Adipocyte (in vitro differentiated cells): ENCODE measurements at places on chromosomes 16 and 17.

DNA sequence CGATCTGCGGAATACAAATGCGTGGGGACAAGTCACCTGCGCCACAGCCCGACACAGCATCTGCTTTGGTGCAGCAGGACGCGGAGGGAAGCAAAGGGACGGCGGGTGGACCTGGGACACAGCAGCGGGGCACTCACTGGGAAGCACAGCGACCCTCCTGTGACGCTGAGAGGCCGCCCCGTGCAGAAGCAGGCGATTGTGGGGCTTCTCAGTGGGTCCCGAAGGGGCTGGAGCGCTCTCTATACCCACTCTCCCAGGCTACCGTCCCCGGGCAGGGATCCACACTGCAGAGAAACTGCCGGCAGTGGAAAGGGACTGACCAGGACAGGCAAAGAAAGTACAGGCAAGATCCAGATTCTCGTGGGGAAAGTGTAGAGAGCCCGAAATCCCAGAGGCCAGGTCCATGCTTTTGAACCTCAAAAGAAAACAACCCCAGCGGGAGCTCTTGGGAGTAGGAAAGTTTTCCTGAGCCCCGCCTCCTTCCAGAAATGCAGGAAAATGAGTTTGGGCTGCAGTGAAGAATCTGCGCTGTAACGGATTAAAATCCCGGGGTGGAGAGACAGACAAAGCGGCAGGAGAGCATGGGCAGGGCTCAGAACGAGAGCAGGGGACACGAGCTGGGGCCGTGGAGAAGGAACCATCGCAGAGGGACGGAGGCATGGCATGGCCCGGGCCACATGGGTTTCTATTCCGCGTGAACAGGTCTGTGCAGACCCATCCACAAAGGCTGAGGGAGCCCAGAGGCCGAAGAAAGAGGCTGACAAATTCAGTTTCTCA is 12.7 kb downstream of the COX4I1 start:
- DNase-seq = peak; percentile 4

DNA sequence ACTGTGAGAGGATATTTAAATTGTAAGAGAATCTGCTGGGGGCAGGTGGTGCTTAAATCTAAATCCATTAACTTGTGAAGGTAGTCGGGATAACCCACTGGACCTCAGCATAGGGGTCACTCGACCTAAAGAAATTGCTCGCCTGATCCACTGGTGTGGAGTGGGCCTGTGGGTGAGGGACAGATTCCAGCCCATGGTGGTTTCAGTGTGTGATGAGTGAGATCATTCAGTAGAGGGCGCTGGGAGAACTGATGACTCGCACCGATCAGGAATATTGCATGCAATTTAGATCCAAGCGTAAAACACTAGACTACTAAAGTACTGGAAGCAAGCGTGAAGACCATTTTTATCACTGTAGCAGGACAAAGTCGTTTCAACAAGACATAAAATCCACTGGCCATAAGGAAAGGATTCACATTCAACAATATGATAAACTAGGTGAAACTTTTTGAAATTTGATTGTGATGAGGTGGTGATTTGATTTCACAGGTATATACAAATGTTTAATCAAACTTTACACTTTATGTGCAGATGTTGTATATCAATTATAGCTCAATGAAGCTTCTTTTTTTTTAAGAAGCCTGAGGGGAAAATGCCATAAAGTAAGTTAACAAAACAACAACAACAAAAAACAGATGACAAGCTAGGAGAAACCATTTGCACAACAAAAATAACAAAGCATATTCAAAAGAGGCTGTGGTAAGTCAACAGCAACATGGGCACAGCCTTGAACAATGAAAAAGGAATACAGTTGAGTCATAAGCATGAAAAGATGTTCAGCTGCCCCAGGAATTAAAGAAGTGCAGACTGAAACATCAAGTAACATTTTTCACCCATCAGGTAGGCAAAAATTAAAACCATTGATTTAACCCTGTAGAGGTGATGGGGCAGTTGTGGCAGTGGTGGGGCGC is 7.5 kb upstream of the TMEM170A start:
- DNase-seq = peak; percentile 91

DNA sequence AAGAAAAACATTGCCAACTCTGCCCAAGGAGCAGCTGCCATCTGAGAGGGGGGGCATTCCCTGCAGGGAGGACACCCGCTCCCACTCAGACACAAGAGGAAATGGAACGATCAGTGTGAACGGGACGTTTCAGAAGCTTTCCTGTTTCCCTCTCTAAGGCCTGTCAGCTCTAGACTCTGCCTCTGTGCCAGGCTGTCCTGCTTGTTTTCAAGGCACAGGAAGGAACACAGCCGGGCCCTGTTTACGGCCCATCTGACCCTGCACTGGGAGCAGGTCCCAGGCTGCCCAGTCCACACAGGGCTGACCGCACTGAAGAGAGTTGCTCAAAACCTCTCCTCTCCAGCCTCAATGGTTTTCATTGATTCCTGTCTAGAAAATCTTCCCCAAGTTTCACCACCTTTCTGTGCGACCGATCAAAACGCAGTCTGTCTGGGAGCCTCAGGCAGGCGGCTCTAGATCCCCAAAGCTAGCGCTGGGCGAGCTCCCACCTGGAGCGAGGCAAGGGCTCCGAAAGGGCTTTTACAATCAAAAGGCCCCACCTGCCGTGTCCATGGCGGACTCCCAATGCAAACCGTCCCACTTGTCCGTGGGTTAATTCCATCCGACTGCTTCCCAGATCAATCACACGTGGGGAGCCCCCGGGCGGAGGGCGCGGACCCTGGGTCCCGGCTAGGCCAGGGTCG is 1.5 kb downstream of the PIEZO1 start:
- peak; percentile 54 for DNase-seq

GRCh38 chr17:41973408-41973811 is 6.8 kb downstream of the CNP start:
- DNase-seq = no peak

- DNase-seq = no peak
These were observed 10.2 kb upstream of the ZNF469 start for GRCh38 chr16:88372522-88372921.
